PC-3 (cell line): ENCODE measurements at places on chromosomes 6 and 20.
A peak's percentile ranks its signal among the peaks of the same experiment; 100 is the strongest.

- no peak for DNase-seq
Measured at GRCh38 chr6:169274781-169275180, 21.1 kb upstream of the THBS2 start.

- no peak for DNase-seq
Measured at GRCh38 chr20:38759106-38759505, 10.8 kb downstream of the ACTR5 start.

DNA sequence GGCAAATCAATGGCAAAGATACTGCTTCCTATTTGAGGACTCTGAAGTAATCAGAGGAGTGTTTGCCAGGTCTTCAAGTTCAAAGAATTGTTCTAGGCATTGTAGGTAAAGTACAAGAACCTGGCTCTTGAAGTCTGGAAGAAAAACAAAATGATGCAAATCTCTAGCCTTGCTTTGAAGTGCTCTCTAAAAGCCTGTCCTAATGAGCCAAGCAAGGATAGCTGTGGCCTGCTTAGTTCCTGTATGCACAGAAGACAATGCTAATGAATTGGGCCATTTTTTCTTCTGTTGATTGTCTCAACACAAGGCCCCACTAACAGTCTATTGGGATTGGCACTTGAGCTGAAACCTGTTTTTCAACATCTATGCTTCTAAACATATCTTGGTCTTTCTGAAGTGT is 165.0 kb upstream of the POU3F2 start:
- DNase-seq, result no peak

DNA sequence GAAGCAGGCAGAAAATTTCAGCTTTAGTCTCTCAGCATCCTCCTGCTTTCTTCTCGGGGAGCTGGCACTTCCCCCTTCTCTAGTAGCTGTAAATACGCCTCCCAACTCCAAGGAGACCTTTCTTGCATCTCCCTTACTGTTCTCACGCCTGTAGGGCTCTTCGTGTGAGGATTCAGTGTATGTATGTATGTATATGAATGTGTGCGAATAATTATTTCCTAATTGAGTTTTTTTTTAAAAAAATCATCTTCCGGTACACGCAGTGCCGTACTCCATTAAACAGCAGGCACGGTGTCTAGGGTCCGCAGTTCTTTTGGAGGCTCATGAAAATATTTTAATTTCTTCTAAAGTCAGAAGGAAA is 85.4 kb downstream of the HFE start:
- DNase-seq, result no peak

- DNase-seq, result peak; percentile 75
Measured at GRCh38 chr6:19368511-19368910, 468.7 kb upstream of the ID4 start.

DNA sequence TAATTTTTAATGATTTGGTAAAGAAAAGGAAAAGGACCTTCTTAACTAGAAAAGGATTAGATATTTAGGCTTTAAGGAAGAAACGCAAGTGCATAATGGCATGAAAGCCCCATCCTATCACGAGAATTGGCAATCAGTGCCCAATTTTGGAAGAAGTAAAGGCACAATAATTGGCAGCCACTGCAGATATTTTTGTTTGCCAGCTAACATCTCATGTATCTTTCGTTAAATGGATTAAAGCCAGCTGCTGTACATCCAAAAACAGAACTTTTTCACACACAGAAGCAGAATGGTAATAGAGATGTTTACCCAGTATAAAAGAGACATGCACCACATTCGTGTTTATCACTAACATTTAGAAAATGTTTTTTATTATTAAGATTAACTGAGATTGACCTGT is 180.3 kb downstream of the C6orf118 start:
- no peak for DNase-seq

- no peak for DNase-seq
Measured at GRCh38 chr20:61505508-61505907, 253.4 kb downstream of the CDH4 start.

- DNase-seq, result no peak
Measured at GRCh38 chr6:149239573-149240209, 77.8 kb upstream of the TAB2 start.

- DNase-seq, result peak; percentile 10
Measured at GRCh38 chr6:123127807-123128206, 131.8 kb downstream of the CLVS2 start.

DNA sequence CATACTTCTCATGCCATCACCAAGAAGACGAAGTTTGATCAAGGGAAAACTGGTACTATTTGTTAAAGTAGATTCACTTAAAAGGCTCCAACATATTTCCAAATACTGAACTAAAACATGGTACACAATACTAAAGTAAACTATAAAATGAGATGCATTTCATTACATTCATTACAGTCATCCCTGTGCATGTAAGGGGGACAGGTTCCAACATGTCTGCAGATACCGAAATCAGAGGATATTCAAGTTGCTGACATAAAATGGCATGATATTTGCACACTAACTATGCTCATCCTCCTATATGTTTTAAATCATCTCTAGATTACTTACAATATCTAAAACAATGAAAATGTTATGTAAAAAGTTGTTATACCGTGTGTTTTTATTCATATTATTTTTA is 893.9 kb upstream of the MANEA start:
- DNase-seq, result no peak

DNA sequence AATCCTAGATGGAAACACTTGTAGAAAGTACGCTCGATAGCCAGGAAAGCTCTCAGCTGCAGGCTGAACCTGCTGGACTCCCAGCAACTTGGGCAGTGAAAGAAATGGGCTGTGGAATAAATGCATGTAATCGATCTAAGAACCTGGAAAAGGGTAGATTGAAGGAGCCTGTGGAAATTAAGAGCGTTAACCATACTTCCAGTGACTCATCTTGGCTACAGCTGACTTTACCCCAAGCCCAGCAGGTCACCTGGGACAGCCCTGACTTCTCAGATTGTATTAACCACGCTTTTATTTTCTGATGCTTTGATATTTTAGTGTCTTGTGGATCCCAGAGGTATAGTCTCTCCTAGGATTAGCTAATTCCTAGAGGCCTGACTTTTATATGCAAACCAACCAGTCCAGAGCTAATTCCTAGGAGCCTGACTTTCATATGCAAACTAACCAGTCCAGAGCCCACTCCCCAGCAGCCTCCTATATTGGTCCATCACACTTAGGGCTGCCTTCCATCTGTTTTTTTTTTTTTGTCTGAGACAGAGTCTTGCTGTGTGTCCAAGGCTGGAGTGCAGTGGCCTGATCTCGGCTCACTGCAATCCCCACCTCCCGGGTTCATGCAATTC is 86.3 kb downstream of the GMPR start:
- peak; percentile 9 for DNase-seq

DNA sequence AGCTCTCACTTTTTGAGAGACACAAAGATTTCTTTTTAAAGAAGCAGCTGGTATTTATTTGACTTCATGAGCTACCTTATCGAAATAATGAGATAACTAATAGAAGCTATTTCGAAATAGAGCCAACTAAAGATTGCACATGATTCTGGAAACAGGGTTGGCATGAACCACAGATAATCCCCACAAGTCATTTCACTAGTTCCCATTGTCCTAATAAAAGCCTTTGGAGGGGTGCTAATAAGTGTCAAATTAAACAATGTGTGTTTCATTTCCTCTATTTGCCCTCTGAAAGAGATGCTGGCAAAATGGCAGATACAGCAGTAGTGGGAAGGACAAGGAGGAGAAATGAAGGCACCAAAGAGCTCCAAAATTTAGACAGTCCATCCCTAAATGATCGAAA is 78.6 kb upstream of the RIPOR2 start:
- no peak for DNase-seq

DNA sequence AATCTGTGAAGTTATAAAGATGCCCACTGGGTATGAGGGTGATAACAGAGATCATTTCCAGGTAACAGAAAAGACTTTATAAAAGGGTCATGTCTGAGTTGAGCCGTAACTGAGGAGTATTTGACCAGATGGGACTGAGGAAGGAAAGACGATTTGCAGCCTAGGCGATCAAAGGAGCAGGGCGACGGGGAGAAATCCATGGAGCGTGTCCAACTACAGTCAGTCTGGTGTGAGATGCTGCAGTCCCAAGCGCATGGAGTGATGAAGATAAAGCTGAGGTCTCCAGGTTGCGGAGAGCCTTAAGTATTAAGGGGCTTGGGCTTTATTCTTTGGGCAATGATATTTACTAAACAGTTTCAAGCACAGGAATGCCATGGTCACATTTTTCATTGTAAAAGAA is 166.7 kb downstream of the PRKN start:
- no peak for DNase-seq

DNA sequence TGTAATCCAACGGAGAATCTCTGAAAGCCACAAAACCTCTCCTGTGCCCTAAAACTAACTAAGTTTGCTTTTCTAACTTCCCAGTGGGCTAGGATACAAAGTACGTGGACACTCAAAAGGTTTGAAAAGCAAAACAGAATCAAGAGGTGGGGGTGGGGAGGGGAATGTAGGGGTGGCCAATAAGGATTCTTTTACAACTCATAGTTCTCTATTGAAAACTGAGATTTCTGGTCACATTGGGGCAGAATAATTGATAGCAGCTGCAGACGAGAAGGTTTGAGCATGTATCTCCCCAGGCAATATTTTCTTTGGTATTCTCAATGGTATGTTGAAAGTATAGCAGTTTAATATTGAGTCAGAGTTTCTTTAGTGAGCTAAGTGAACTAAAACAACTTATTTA is 376.7 kb upstream of the CITED2 start:
- DNase-seq, result no peak

GRCh38 chr6:50819466-50819903 is 814 bp downstream of the TFAP2B start:
- no peak for DNase-seq

DNA sequence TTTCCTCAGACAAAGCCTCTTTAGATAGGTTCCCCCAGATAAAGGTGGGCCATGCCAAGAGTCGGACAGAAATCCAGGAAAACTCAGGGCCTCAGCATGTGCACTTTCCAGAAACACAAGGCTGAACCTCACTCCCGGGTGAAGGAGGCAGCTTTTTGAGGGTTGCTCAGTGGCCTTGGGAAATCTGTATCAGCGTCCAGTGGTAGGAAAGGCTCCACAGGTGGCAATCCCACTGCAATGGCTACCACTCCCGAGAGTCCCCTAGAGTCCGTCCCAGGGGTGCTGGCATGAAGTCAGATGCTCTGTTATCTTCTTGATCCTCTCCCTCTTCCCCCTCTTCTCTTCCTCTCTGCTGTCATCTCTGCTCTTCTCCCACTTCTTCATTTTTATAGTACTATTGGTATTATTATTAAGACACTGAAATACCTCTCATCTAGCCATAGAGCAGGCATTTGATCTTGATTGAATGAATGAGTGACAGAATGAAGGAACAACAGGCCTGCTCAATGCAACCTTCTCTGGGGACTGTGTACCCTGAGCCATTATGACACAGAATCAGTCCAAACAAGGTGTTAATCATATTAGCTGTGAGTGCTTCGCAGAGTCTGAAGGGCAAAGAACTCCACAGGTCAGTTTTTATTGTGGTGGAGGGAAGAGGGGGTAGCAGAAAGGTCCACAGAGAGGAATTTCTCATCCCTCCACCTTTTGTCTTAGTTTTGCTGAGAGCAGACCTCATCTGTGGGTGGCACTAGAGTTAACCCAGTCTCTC is 13.3 kb downstream of the SLC22A1 start:
- no peak for DNase-seq

GRCh38 chr20:43938017-43938655 is 23.5 kb downstream of the TOX2 start:
- no peak for DNase-seq

- no peak for DNase-seq
Measured at GRCh38 chr6:149140910-149141290, 176.6 kb upstream of the TAB2 start.

DNA sequence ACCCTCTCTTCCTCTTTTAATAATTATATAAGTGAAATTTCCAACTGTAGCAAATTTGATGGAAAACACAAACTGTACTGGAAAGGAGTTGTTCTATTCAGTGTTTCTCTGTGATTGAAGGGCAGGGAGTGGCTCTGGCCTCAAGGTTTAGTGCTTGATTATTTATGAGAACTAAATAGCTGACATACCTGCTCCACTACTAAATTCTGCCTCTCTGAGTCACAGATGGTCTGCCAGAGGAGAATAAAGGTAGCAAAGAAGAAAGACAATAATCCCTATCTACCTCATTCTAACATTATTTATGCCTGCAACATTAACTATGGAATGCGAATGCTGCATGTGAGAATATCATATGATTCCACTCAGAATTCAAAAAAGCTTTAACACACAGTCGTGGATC is 9.3 kb downstream of the BMP5 start:
- DNase-seq, result peak; percentile 95

DNA sequence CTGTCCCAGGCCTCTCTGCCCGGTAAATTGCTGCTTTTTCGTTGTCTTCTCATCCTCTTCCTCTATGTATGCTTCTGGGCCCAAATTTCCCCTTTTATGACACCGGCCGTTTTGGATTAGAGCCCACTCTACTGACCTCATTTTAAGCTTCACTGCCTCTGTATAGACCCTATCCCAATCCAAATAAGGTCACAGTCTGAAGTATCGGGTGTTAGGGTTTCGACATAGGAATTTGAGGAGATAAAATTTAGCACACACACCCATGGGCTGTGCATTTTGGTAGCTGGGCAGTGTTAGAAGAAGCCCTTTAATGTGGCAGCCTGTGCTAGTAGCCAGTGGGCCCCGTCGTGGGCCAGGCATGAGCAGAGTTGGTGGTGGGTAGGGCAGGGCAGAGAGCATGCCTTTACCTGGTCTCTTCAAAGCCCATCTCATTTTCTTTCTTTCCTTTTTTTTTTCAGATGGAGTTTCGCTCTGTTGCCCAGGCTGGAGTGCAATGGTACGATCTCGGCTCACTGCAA is 27.9 kb upstream of the EZR start:
- DNase-seq, result no peak
